Activated T-helper 9 cell treated with anti-CD3 and anti-CD28 coated beads, Interleukin-2, amount 50 U/mL, for 16 hours (primary cell): ENCODE measurements at places on chromosomes 12 and 14.

- DNase-seq: no peak
These were observed 77.2 kb downstream of the BHLHE41 start for GRCh38 chr12:26047401-26048226.

GRCh38 chr12:15581006-15581405, 208.2 kb downstream of the EPS8 start:
- DNase-seq: no peak

- no peak for DNase-seq
These were observed 239.2 kb upstream of the RMST start for GRCh38 chr12:97223419-97223818.

DNA sequence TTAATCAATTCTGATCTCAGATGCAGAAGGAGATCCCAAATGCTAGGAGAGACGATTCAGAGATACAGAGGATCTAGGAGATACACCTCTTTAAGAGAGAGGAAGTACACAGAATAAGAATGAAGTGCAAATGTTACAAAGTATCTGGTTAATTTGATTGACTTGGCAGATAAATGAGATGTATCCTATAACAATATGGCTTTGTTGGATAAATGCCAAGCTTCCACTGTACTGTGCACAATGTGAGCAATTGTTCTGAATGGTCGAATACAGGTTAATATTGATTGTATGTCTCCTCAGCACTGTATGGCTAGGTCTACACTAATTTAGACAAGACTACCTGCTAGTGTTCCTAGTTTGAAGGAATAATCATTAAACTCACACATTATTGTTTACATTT, 119.6 kb upstream of the PTPRB start:
- DNase-seq: no peak

DNA sequence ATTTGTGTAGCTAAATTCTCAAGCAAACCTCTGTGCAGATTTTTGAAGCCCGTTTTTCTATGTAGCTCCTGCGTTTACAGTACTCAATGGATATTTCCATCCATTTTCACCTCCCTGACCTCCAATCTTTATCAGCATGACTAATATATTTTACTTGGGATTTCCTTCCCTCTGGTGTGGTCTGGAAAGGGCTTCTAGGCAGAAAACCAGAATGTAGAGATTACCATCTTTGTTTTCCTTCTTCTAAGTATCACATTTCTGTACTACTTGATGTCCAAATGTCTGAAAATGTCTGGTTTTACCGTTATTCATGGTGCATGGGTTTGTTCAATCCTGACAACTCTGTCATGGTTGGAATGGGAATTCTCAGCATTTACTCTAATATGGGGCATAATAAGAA, 907.6 kb upstream of the FLRT2 start:
- no peak for DNase-seq

- DNase-seq: no peak
These were observed 50.9 kb downstream of the SNAPC1 start for GRCh38 chr14:61813096-61813606.

GRCh38 chr12:72995616-72996015, 723.4 kb downstream of the TRHDE start:
- no peak for DNase-seq

- no peak for DNase-seq
These were observed 3.4 kb upstream of the RPAP3 start for GRCh38 chr12:47709237-47709636.

GRCh38 chr12:95623554-95624170, 72.4 kb upstream of the USP44 start:
- peak; percentile 7 for DNase-seq

DNA sequence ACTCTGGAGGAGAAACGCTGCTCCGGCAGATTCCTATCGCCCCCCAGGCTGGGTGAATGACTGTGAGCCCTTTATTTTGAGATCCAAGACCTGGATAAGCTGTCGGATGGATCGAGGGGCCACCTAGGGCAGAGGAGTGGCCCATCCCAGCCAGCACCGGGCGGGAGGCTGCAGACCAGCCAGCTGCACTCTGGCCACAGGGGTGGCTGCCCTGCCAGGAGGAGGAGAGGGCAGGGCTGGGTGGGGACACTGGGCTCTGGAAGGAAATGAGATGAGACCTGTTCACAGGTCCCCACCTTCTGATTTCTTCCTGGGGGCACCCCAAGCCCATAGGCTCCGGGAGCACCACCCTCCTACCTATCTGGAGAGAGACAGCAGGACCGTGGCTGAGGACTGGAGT, 140.0 kb downstream of the PIWIL1 start:
- DNase-seq: no peak

DNA sequence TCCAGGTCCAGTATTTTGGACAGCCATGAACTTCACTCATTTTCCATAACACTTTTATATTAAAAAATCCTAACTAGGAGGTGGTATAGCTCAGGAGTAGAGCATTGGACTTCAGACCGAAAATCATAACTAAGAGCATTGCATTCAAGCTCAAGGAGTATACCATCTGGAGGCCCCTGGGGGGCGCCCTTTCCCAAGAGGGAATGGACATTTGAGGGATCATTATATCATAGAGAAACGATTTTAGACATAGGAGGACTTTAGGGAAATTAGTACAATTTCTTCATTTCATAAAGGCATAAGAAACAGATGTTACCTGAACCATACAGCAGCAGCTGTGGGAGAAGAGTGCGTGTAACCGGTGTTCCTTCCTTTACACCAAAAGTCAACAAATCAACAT, 5.2 kb upstream of the ATG14 start:
- no peak for DNase-seq

- DNase-seq: no peak
These were observed 10.1 kb upstream of the NR2C1 start for GRCh38 chr12:95083471-95083870.

DNA sequence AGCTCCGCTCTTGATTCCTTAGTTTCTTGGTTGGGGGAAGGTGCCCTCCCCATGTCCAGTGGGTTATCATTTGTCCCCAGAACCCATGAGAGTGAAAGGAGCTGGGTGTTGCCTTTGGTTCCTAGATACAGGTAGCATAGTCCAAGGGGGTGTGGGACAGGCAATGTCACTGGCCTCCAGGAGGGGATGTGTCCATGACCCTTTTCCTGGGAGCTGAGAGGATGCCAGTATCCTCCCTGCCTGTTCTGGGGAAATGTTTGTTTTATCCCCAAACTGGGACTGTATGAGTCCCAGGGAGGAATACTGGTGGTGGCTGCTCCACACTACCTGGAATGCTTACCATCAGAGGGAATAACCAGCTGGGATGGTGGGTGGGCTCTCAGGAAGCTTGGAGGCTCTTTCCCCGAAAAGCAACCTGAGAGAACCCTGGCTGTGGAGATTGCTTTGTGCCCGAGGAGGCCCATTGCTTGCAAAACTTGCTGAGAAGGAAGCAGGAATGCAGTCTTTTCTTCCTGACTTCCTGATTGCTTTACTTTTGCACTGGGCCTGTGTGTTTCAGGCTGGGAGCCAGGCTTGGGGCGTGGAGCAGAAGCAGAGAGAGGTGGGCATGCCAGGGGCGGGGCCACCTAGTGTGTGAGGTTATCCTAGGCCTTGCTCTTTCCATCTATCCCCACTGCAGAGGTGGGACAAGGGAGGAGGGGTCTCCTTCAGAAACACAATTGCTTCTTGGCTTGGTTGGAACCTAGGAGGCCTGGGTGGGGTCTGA, 715 bp upstream of the SLC10A1 start:
- DNase-seq: no peak

GRCh38 chr14:34348592-34348991, 113.4 kb downstream of the SPTSSA start:
- no peak for DNase-seq

GRCh38 chr14:61489512-61489911, 168.1 kb downstream of the PRKCH start:
- no peak for DNase-seq

GRCh38 chr12:100632445-100632892, 59.0 kb downstream of the GAS2L3 start:
- no peak for DNase-seq

DNA sequence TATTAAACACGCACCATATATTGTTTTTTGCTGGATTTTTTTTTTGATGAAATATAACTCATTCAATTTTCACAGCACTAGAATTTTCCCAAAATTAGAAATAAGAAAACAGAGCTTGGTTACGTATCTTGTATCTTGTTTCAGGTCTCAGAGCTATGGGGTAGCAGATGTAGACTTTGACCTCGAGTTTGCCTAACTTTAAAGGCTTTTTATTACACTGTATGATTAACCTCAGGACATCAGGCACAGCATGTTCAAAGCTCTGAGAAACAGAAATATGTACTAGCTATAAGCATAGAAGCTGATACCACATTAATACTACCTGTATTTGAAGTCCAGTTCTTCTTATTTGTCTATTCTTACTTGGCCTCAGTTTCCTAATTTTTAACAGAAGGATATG, 171.9 kb upstream of the KITLG start:
- no peak for DNase-seq

DNA sequence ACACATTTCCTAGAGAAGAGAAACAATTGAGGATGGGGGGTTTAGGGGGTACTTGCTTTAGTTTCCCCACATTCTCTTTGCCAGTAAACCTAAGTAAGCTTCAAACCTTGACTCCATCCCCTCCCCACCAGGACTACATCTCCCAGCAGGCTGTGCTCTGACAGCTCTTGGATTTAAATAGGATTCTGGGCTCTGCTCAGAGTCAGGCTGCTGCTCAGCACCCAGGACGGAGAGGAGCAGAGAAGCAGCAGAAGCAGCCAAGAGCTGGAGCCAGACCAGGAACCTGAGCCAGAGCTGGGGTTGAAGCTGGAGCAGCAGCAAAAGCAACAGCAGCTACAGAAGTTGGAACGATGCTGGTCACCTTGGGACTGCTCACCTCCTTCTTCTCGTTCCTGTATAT, 20.6 kb downstream of the RDH12 start:
- DNase-seq: no peak

GRCh38 chr12:56836800-56837663, 73.9 kb downstream of the HSD17B6 start:
- DNase-seq: no peak

- DNase-seq: no peak
These were observed 643.8 kb upstream of the ALG10B start for GRCh38 chr12:37672655-37673260.

GRCh38 chr12:111010061-111010460, 89.7 kb upstream of the MYL2 start:
- no peak for DNase-seq

DNA sequence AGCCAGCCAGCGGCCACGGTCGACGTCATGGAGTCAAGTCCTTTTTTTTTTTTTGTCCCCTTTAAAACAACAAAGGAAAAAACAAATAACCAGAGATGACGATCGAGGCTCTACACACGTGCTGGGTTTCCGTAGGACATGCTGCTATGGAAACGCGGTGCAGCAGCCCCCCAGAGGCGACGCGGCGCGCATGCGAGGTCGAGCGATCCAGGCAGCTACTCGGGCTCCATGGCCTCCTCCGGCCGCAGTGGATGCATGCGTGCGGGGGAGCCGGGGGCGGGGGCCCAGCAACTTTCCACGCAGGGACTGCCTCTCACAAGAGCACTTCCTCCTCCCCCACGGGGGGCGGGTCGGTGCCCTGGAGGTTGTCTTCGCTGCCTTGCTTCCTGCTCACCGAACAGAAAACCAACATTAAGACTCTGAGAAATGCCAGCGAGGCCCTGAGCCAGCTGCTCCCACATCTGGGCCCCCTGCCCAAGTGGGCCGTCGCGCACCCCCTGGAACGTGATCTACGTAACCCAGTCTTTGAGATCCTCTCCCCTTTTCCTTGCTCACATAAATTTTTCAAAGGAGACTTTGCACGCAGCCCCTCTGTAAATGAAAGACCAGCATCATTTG, 30.7 kb downstream of the P2RX4 start:
- DNase-seq: peak; percentile 80

GRCh38 chr12:120237360-120238171, 28.0 kb downstream of the PXN start:
- no peak for DNase-seq

DNA sequence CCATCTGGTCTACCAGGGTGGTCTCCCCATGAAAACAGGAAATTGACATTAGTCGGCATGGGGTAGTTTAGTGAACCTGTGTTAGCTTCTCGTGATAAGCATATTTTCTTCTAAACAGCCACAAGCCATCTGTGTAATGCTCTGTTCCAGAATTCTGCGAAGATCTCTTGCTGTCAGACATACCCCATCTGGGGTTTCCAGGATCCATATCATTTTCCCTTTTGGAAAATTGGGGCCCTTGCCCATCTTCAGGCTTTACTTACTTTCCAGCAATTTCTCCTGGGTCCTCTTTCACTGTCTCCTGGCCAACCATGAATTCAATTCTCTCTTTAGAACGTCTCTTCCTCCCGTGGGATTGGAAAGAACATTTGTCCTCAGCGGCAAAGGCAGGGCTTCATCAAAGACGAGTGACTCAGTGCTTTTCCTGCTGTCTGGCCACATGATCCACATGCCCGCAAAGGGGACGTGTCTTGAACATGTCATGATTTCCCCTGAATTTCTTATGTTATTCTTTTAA, 21.4 kb upstream of the NCOR2 start:
- no peak for DNase-seq

- DNase-seq: peak; percentile 45
These were observed 45.6 kb upstream of the RIMBP2 start for GRCh38 chr12:130761537-130762318.

GRCh38 chr14:68164711-68165113, 345.1 kb downstream of the RAD51B start:
- no peak for DNase-seq

DNA sequence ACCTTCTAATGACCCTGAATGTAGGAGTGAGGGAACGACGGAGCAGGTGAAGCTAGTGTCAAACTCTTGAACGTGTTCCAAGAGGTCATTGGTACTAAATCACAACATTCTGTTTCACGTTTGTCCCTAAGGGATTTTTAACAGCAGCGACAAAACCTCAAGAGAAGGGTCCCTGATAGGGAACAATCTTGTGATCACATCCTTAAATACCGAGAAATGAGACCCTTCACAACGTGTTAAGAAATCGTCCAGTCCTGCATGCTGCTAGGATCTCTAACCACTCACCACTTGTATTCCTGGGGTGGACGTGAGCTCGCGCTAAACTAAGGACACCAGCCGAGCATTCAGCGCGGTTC, 134.1 kb upstream of the KRAS start:
- no peak for DNase-seq

- DNase-seq: no peak
These were observed 105.2 kb downstream of the TSPAN9 start for GRCh38 chr12:3182426-3182825.

GRCh38 chr12:56476972-56477432, 8.6 kb downstream of the SPRYD4 start:
- no peak for DNase-seq

- no peak for DNase-seq
These were observed 165.7 kb downstream of the CAND1 start for GRCh38 chr12:67434671-67435370.

- DNase-seq: peak; percentile 21
These were observed 56.5 kb downstream of the GTF2A1 start for GRCh38 chr14:81164167-81164774.

- DNase-seq: no peak
These were observed 26.6 kb downstream of the RASSF3 start for GRCh38 chr12:64636856-64637255.

GRCh38 chr12:126343321-126343720, 1278.1 kb downstream of the AACS start:
- no peak for DNase-seq

DNA sequence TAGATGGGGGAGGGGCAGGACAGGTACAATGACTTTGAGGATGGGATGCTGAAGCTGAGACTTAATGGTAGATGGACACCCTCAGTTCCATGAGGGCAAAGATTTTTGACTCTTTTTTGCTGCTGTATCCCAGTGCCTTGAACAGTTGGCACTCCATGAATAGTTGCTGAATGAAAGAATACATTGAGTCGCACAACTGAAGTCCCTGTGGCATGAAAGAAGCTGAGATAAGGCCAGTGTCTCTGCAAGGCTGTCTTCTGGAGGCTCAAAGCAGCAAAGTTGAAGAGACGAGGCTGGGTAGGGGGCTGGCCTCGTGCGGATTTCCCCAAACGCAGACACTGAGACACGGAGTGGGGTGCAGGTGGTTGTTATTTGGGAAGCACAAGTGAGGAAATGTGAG, 179.3 kb downstream of the ADCK1 start:
- DNase-seq: no peak
